Tibial nerve (tissue), 4 donors: ENCODE measurements at places on chromosomes 6 and 20. TPM values are rescaled to one million over a fixed set of nuclear protein-coding genes. Genes with fewer than 3 reads are reported as not detected.

DNA sequence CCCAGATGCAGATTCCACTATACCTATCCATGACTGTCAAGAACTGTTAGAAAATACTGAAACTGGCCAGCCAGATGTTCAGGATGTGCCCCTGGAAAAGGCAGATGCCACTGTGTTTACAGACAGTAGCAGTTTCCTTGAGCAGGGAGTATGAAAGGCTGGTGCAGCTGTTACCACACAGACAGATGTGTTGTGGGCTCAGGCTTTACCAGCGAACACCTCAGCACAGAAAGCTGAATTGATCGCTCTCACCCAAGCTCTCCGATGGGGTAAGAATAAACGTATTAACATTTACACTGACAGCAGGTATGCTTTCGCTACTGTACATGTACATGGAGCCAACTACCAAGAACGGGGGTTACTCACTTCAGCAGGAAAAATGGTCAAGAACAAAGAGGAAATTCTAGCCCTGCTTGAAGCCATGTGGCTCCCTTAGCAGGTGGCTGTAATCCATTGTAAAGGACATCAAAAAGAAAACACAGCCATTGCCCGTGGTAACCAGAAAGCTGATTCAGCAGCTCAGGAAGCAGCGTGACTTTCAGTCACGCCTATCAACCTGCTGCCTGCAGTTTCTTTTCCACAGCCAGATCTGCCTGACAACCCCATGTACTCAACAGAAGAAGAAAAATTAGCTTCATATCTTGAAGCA, 459.7 kb upstream of the HTR1E start:
- no peaks in the 10 kb centered on the region for H3K4me1 ChIP-seq
- no peak overlapping the region for H3K4me3 ChIP-seq
- H3K27me3 ChIP-seq: no peaks in the 10 kb centered on the region
- no peaks in the 10 kb centered on the region for H3K36me3 ChIP-seq

SLC22A3 gene
- total RNA-seq: 205 TPM

DNA sequence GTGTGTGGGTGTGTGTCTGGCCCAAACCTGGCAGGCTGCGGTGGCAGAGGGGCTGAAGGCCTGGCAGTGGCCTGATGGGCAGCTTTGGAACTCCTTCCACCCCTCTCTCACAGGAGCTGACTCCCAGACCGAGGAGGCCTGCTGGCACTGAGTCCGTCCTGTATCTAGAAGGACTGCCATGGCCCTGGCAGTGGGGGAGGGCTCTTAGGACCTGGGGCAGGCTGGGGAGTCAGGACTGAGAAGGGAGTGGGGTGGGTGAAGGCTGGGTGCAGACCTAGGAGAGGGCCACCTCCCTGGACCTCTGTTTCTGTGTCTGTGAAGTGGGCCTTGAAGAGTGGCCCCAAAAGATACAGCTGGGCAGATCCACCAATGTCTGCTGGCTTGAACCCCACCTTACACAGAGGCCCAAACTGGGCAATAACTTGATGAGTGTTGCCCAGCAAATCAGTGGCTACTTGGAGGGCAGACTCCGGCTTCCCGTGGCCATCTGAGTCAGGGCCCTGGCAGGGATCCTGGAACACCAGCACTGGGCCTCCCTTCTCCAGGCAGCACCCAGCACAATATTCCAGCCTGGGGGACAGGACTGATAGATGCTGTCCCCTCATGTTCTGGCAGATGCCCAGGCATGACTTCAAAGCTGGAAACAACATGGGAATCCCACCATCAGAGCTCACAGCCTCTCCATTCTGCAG, 46.7 kb upstream of the BLCAP start:
- H3K4me3 ChIP-seq: no peak overlapping the region
- H3K36me3 ChIP-seq: no peaks in the 10 kb centered on the region
- peaks cover 34% of the 10 kb centered on the region for H3K27me3 ChIP-seq
- H3K4me1 ChIP-seq: no peaks in the 10 kb centered on the region

- no peaks in the 10 kb centered on the region for H3K27me3 ChIP-seq
- no peak overlapping the region for H3K4me3 ChIP-seq
- no peak overlapping the region for H3K27ac ChIP-seq
- peak; percentile 49 for DNase-seq
- H3K36me3 ChIP-seq: no peaks in the 10 kb centered on the region
- no peaks in the 10 kb centered on the region for H3K4me1 ChIP-seq
These were observed 219.0 kb downstream of the CDC5L start for GRCh38 chr6:44606504-44606903.

TNNC2 gene
- total RNA-seq: 12.0 TPM
